ENCODE measurements at places on chromosomes 12 and 14.

DNA sequence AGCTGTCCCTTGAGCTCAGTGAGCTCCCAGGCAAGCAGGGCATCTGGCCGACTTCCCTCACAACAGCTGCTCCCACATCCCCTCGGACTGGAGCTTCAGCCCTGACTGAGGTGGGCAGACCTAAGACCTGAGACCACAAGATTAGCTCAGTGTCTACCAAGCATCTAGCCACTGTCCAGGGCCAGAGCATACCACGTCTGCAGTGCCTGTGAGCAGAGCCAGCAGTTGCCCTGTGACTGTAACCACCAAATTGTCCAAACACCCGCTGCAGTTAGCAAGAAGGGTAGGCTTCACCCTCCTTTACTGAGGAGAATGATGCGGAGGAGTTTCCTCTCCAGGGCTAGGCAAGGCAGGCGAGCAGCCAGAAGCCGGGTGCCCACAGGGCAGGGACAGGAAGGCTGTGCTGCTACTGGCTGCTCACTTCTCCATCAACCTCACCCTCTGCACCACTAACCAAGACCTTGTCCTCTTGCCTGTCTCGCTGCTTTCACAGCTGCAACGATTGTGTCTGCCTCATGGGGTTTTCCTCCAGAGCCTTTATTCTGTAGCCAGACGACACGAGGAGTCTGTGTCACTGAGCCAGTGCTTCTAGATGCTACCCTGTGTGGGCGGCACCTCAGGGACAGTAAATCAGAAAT lies 53.9 kb downstream of the ANAPC7 start:
- no peak for DNase-seq

DNA sequence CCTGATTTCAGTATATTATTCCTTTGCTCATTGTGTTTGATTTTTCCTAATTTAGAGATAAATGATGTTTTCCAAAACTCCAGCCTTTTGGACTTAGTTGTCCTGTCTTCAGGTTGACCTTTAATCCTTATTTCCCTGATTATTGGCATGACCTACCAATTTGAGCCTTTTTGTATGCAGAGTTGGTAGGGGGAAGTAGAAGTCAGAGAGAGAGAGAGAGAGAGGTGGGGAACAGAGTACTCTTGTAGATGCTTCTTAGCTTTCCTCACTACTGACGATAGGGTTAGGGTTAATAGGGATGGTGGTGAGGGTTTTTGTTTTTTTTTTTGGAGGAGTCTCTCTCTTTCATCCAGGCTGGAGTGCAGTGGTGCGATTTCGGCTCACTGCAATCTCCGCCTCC lies 38.6 kb downstream of the TBC1D15 start:
- DNase-seq: no peak

GRCh38 chr12:103745962-103746361 lies 95.1 kb downstream of the NT5DC3 start:
- DNase-seq: no peak

DNA sequence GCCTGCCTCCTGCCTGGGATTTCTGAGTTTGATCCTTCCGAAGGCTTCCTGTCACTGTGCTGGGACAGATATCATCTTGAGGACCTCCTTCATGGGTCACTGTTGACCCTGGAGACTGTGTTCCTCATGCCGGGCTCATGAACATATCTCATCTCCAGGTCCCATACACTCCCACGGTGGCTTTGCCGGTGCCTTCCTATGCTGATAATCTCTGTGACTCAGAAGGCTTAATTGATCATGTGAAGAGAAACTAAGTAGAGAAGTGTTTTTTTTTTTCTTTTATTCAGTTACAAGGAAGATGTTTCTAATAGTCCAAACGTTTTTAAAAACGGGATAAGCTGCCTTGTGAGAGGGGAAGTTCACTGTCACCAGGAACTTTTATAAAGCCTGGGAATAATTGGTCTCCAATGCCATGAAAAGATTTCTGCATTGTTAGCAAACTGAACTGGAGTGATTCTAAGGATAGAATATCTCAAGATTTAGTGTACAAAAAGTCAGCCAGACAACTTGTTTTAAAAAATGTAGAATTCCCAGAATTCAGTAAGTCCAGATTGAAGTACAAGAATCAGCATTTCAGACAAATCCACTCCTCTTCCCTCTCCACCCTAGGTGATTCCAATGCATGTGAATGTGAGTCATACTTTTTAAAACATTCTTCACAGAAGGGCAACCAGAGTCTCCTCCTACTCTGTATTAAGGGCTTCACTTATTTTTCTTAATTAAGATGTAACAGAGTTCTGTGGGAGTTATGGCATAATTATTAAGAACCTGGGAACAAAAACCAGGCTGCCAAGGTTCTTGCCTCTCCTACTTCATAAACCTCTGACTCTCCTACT lies 139.8 kb upstream of the LGR5 start:
- peak; percentile 17 for DNase-seq

DNA sequence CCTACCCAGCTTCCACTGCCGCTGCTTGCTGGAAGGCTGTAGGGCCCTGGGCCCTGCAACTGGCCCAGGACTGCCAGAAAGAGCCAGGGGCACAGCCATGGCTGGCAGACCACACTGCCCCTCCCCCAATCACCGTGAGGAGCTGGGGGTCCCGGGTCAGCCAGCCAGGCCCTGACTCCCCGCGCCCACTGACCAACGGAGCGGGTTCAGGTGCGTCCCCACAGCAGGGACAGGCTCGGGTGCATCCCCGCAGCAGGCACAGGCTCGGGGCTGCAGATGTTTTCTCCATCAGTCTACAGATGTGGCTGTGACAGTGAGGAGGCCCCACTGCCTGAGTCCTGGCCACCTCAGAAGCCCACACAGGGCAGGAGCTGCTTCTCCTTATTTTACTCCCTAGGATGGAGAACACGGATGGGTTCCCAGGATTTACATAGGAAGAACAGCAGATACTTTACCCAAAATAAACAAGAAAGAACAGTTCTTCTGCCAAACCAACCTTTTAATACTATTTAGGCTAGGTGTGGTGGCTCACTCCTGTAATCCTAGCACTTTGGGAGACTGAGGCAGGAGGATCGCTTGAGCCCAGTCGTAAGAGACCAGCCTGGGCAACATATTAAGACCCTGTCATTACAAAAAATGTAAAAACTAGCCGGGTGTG lies 61.1 kb downstream of the TESC start:
- no peak for DNase-seq

DNA sequence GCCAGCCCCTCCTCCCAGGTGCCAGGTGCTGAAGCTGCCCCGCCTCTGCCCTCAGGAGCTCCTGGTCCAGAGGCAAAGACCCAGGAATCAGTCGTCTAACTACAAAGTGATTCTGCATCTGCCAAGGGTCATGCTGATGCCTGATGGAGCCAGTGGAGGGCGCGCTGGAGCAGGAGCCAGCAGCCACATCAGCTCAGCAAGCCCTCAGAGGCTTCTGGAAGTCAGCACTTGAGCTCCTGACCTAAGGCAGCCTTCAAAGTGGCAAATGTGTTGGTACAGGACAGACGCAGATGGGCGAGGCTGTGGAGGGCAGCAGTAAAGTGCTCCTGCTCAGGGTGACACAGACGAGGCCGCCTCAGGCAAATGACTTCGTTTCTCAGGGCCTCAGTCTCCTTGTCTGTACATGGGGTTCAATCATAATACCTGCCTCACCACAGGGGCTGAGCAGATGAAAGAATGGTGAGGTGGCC lies 10.9 kb downstream of the C12orf43 start:
- peak; percentile 21 for DNase-seq

- DNase-seq: no peak
These were observed 35.1 kb downstream of the CCNK start for GRCh38 chr14:99516156-99516870.

DNA sequence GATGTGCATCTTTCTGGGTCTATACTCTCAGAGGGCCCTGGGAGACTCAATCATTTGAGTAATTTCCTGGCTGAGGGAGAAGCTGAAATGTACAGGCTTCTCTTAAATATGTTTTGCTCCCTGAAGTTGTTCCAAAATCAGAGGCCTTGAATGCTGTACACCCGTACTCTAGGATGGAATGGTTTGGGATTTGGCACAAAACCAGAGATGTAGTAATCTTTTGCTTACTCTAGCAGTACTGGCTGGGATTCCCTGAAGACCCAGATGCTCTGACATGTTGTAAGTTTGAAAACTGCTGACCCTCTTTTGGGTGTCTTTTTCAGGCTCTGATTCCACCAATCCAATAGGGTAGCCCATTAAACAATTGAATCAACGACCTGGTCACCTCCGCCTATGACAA lies 10.4 kb downstream of the ACACB start:
- DNase-seq: peak; percentile 77

DNA sequence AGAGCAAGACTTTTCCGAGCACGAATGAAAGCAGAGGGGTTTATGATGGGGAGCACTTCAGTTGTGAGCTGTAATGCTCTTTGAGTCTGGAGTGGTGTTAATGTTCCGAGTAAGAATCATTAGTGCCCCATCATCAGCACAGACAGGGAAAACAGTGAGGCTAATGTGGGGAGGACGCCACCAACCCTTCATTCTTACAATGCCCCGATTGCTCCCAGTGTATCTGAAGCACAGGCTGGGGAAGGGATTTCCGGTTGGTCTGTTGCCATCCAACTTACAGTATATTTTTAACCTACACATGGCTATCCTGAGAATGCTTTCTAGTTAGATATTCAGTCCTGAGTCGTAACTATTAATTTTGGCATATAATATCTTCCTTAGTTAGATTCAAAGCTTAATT lies 141.6 kb downstream of the APAF1 start:
- DNase-seq: no peak

DNA sequence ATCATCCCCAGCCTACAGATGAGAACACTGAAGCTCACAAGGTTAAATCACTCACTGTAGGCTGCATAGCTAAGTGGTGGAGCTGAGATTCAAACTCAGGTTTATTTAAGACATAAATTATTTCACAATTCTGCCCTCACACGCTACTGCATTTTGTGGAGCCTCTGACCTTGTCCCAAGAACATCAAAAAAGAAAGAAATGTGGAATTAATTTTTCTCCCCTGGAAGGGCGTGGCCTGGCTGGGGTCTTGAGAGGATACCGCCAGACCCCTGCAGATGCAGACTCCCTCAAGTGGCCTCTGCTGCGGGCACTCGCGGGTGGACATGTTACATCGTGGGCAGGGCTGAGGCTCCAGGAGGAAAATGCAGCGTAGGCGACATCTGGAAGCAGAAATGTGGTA lies 40.6 kb downstream of the LTBP2 start:
- peak; percentile 64 for DNase-seq

GRCh38 chr14:96088074-96088473 lies 48.9 kb downstream of the C14orf132 start:
- no peak for DNase-seq

DNA sequence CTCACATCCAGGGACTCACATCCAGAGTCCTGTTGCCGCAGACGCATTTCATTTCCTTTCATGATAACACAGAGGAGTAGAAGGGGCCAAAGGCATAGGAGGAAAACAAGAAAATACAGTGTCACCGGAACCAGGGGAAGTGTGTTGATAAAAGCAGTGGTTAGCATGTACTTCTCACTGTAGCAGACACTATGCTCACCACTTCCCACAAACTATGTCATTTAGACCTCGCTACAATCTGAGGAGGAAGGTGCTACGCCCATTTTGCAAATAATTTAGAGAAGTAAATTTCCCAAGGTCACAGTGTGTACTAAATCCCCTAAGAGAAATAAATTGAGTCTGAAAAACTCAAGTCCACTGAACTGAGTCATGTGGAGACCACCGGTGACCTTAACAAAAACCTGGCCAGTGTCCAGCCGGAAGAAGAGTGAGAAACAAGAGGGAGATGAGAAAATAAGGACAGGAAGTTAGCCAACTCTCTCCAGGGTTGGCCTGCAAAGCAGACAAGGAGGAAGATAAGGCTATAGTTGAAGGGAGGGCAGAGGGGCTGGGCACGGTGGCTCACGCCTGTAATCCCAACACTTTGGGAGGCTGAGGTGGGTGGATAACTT lies 25.8 kb upstream of the TMCC3 start:
- no peak for DNase-seq

- DNase-seq: no peak
These were observed 15.5 kb upstream of the ANO4 start for GRCh38 chr12:100778967-100779590.

DNA sequence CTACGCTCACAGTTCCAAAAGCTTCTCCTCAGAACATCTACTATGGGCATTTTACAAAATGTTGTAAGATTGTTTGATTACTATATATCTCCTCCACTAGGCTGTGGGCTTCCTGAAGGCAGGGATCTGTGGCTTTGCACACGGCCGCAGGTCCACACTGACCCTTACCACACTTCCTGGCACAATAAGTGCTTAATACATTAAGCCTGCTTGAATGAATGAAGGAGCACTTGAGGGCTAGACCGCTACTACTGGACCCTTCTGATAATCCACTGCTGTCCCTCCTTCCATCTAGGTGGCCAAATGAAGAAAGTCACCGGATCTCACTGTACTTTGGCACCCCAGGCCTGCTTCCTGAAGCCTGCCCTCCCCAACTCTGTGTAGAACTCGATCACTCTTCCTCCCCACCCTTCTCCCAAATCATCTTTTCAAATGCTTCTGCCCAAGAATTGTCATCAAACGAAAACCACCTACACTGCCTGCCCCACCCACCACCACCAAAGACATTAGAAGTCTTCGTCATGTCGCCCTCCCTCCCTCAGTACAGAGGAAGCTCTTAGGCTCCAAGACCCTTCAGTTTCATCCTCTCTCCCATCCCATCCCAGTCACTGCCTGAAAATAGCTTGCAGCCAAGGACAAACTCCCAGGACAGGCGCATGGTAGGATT lies 596 bp upstream of the ZBTB39 start:
- no peak for DNase-seq

DNA sequence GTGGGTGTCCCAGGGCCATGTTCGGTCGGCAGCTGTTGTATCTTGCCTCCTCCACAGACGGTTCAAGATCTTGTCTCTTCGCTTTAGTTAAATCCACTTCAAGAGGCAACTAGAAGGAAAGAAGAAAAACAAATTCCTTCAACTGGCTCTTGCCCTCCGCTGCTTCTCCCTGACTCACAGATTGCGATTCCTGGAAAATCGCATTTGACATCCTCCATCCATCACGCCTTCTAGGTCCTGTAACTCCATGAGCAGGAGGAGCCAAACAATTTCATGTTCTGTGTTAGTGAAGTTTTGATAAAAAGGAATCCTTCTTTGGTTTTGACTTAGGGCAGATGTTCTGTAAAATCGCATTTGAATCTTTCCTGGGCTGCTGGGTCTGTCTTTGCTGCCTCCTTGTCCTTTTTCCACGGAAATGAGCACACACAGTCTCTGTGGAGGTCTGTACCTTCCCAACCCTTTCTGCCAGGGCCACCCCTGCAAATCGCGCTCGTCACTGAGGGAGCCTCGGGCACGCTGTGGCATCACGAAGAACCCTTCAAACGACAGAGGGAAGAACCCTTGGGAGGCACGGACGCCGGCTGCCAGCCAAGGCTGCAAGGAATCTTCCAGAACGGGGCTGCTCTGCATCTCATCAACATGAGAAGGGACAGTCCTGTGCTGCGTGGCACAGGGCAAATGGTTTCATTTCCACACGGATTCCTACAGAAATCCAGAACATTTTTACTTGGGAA lies 32.6 kb downstream of the RAD52 start:
- DNase-seq: no peak

GRCh38 chr14:101191101-101191720 lies 287.7 kb upstream of the RTL1 start:
- DNase-seq: no peak

Measured in fibroblast of lung (primary cell).